ENCODE measurements at places on chromosomes 16 and 17.
A peak's percentile ranks its signal among the peaks of the same experiment; 100 is the strongest.

GRCh38 chr16:569445-570254 is at the start of gene PIGQ:
TSS of gene PIGQ (plus strand) at chr16:569968. CDS start at chr16:574075, 4,107 bp downstream.
- peak; percentile 69 for DNase-seq

DNA sequence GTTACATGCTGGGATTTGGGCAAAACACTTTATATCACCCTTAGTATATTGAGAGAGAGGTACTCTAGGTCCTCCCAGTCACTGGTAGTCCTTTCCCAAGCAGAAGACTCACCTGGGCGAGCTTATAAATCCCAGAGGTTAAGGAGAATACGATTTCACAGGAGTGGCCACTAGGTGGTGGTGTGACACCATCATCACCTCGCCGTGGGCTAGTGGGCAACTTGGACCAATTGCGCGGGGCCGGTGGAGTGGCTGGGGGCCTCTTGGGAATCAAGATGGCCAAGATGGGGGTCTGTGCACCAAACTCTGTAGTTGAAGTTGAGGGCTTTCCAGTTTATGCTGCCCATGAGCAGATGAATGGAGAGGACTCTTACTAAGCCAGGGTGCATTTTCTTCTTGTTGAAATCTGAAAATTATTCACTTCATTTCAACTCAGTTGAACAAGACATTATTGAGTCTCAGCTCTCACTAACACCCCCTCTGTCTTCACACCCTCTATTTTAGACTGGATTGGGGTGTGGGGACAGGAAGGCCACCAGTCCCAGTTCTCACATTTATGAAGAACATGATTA is 38.2 kb upstream of the PIRT start:
- no peak for DNase-seq

DNA sequence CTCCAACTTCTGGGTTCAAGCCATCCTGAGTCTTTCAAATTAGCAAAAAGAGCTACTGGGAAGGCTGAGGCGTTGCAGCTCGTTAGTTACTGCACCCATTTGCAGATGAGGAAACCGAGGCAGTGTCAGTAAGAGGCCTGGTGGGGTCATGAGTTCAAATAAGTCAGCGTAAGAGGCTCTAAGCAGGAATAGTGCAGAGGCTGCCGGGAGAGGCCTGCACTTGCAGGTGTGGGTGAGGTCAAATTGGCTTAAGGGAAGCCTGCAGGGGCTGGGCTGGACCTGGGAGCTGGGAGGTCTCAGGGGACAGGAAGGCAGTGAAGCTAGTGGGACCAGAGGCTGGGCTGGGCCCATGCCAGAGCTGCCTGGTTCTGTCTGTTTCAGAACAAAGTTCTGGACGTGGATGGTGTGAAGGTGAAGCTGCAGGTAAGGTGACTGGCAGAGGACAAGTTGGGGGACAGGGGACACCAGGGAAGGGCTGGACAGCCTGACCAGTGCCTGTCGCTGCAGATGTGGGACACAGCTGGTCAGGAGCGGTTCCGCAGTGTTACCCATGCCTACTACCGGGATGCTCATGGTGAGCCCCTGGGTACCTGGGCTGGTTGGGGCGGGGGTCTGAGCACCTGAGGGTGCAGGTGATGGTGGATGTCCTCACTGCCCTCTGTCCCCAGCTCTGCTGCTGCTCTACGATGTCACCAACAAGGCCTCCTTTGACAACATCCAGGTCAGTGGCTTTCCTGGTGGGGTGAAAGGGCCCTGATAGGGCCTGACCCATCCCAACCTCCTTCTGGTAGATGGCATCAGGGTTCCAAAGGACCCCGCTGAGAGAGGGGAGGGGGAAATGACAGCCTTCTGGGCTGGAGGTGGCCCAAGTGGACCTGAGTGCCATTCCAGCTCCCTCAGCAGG is 3.0 kb downstream of the RAB26 start:
- DNase-seq: no peak

- no peak for DNase-seq
Observed at GRCh38 chr16:11198828-11199227, 57.2 kb downstream of the SOCS1 start.

DNA sequence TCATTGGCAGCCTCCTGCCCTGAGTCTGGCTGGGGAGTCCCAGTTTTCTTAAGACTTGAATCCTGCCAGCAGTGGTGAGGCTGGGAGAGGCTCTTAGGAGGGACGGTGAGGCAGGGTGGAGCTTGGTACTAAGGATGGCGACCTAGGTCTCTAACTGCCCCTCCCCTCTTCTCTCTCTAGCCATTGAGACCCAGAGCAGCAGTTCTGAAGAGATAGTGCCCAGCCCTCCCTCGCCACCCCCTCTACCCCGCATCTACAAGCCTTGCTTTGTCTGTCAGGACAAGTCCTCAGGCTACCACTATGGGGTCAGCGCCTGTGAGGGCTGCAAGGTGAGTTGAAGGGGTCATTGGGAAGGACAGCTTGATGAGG is 16.4 kb downstream of the GJD3 start:
- no peak for DNase-seq

GRCh38 chr16:87610026-87610425 is 7.7 kb downstream of the JPH3 start:
- no peak for DNase-seq

DNA sequence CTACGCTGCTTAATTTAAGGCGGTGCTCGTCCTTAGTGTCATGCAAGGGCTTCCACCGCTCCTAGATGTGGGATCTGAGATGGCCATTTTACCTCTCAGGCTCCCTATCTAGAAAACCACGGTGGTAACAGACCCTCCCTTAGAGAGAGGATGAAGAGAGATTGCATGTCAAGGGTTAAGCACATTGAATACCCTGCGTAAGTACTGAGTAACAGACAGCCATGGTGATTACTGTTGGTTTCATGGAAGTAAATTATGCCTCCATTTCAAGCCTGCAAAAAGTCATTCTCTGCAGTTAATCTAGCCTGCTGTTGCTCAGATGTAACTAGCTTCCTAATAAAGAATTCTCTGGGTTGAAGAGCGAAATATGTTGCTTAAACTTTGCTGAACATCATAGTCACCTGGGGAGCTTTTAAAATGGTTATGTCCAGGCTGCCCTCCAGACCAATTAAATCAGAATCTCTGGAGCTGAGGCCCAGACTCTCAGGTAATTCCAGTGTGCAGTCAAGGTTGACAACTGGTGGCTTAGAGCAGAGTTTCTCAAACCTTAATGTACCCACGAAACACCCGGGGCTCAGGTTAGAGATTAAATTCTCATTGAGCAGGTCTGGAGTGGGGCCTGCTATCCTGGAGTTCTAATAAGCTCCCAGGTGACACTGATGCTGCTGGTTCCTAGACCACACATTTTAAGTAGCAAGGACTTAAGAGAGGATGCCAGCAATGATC is 167.1 kb downstream of the SNX29 start:
- DNase-seq: no peak

- no peak for DNase-seq
Observed at GRCh38 chr16:17013038-17013437, 457.7 kb downstream of the XYLT1 start.

DNA sequence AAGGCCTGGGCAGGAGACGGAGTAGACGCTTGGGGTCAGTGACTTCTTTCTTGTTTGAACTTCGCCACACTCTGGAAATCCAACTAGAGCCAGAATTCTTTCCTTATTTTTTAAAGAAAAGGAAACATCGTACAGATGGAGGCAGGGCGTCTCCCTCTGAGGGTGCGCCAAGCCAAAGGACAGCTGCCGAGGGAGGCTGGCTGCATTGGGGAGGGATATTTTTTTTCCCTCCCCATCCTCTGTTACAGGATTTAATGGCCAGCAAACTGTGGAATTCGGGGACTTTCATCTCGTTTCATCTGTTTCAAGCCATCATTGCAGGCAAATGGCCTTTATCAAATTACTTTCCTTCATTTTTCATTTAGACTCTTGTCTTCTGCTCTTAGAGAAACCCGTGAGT is 15.9 kb downstream of the CDK5R1 start:
- DNase-seq: no peak

GRCh38 chr16:73032541-73033270 is 15.2 kb downstream of the ZFHX3 start:
- no peak for DNase-seq

- no peak for DNase-seq
Observed at GRCh38 chr16:17747081-17747756, 276.5 kb upstream of the XYLT1 start.

GRCh38 chr16:82641336-82641984 is 14.7 kb downstream of the CDH13 start:
- DNase-seq: peak; percentile 51

- DNase-seq: peak; percentile 78
Observed at GRCh38 chr16:88737298-88738150, 31.2 kb downstream of the CTU2 start.

DNA sequence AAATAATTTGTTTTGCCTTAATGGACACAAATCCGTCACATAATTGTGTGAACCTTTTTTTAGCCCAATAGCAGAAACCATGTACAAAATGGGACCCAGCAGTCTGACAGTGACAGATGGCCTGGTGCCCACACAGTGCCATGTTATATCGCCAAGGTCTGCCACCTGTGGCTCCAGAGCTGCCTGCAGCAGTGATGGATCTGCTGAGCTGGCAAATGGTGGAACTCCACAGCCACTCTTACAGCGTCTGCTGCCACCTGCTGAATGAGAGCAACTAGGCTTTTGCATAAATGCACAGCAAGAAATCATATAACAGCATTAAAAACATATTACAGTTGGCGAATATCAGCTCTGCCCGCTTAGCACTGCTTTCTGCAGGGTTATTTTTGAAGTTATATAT is 59.4 kb downstream of the NUP93 start:
- peak; percentile 24 for DNase-seq

DNA sequence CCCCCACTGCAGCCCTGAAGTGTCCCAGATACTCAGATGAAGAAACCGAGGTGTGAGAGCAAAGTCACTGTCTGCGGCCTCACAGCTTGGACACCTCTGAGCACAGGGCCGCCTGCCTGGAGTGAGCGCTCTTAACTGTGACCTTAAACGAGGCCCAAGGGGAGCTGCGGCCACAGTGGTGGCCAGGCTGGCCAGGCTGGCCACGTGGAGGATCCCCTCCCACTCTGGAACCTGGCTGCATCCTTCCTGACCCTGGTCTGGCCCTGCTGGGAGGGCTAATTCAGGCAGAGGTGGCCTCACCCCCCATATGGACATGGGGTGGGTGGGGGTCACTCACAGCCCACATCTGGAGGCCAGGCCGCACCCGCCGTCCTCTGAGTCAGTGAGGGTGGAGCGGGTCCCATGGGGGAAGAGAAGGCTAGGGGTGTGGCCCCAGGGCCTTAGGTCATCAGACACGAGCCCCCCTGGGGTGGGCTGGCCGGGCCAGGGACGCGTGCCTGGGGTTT is 6.6 kb downstream of the VASN start:
- DNase-seq: no peak

- no peak for DNase-seq
Observed at GRCh38 chr17:57516290-57517230, 228.5 kb downstream of the CCDC182 start.

DNA sequence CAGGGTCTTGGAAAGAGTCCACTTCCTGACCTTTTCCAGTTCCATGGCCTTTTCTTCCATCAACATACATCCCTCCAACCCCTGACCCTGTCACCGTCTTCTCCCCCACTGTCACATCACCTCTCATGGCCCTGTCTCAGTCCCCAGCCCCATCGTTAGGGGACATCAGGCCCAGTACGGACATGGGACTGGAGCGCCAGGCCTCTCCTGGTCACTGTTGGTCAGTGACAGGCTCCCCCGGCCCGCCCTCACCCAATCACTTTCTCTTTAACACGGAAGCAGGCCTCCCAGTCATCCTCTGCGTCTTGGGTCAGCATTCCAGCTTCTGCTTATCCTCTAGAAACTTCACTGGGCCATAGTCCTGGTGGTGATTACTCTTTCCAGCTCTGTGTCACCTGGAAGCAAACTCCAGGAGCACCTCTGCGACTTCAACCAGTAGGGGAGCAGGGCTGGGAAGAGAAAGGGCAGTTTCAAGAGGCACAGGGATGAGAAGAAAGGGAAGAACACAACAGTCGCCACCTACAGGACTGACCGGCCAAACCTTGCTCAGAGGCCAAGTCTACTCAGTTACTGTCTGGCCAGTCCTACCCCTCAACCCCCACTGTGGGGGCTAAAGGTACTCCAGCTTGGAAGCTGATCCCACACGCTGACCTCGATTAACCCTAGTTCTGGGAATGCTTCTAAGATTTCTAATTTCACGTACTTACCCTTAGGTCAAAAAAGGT is 15.9 kb upstream of the ICAM2 start:
- DNase-seq: no peak

DNA sequence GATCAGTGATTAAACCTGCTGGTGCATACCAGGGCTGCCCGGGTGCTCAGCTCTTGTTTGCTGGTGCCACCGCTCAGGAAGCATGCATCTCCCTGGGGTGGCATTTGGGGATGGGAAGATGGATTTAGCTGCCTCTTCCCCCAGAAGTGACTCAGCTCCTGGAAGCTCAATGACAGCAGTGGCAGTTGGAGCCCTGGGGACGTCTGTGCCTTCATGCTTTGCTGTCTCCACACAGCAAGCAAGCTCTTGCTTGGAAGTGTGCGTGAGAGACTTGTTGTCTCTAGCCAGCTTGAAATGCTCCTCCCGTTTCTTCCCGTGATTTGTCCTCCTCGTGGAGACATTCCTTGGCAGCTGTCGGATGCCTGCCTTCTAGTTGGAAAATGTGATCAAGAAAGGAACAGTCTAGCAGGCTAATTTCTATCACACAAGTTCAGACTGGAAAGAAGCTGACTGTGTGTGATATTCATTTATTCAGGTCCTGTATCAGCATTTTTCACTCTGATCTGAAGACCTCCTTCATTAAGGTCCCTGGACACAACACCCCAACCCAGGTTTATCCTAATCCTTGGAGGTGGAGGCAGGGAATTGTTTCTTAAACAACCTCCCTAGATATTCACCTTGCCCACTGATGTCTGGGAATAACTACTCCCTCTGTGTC is 73.0 kb downstream of the BMERB1 start:
- no peak for DNase-seq

DNA sequence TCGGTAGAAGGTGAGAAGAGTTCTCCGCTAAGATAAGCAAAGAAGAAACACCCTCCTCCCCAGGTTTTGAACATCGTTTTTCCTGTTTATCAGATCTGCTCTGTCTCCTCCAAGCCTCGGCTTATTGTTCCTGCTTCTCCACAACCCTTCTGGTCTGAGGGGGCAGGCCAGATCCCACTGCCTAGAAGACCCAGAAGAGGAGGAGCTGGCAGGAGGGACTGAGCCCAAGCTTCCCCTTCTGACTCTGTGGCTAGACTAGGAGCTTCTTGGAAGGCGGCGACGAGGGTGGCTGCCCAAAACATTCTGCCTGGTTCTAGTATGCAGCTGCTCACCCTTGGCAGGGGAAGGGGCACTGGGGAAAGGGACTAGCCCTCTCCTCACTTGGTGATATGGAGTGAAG is 5.2 kb upstream of the HOXB5 start:
- DNase-seq: no peak
